HuH-7.5 (cell line): ENCODE measurements at places on chromosomes 7 and 10.
A peak's percentile ranks its signal among the peaks of the same experiment; 100 is the strongest.

DNA sequence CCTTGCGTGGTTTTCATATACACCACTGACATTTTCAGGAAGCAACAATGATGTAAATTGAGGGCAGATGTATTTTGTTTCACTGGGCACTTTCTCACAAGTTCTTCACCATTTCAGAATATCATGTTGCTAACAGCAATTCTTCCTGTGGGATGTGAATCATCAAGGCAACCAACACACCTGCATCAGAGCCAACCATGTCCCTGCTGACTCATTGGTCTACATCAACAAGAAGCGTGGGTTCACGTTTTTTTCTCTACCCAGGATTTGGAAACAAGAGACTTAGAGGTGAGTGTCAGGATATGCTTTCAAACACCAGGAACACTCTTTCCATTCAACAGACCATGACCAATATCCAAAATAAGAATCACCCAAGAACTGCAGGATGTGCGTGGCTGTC is 203.9 kb downstream of the TEX36 start:
- no peak for DNase-seq

GRCh38 chr7:1083729-1084657 is 3.9 kb upstream of the GPER1 start:
- DNase-seq = no peak

DNA sequence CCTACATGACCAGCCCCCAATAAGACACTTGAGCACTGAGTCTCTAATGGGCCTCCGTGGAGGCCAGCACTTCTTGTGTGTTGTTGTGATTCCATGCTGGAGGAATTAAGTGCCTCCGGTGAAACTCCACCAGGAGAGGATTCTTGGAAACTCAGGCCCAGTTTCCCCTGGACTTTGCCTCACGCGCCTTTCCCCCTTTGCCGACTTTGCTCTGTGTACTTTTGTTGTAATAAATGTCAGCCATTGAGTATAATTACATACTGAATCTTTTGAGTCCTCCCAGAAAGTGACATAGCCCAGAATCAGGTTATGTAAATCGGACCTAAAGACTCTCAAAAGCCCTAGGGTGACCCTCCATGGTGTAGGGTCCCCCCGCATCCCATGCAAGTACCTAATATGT is 82.4 kb downstream of the DLG5 start:
- no peak for DNase-seq

DNA sequence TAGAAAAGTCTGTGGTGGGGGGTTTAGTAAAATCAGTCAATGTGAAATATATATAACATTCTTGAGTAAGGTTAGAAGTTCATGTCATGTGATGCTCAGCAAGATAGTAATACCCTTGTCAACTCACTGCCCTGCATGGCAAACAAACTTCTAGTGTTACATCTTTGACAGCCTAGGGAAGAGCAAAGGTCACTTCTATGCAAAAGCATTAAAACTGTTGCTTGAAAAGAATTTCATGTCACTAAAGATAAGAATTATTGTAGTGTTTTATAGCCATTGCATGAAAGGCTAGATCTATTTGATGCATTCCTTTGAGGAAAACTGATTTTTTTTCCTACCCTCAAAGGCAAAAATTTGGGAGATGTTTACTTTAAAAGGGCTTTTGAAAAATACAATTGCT is 176.0 kb downstream of the SKAP2 start:
- peak; percentile 16 for DNase-seq

GRCh38 chr10:13634207-13634606 is 47.4 kb downstream of the PRPF18 start:
- no peak for DNase-seq

DNA sequence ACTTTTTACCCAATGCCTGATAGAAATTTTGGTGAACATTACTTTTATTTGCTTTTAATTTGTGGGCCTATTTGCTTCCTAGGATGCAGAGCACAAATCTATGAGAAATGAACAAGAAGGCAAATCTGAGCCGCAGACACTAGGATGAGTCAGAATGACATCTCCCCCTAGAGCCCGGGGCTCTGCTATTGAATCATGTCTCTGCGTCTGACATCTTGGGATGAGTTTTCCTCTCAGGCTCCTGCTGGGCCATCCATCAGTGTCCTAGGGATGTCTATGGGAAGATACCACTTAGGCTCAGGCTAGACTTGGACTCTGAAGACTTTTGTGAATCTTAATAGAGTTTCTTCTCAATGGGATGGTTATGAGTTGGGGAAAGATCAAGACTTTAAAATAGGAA is 157.3 kb upstream of the MTPN start:
- DNase-seq = no peak

DNA sequence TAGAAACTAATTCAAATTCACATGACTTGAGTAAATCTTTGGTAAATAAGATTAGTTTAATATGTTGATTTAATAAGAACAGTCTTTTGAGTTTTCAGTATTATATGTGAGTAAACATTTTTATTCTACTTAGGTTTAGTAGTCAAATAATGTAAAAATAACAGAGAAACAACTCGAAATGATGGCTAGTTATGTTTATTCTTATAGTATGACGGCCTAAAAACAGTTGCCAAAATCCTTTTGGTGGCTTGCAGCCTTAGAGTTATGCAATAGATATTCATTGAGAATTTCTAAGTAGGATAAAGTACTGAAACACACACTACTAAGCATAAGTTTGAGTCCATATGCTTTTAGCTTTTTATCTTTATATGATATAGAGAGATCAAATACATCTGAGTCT is 184.8 kb downstream of the GNAI1 start:
- no peak for DNase-seq

DNA sequence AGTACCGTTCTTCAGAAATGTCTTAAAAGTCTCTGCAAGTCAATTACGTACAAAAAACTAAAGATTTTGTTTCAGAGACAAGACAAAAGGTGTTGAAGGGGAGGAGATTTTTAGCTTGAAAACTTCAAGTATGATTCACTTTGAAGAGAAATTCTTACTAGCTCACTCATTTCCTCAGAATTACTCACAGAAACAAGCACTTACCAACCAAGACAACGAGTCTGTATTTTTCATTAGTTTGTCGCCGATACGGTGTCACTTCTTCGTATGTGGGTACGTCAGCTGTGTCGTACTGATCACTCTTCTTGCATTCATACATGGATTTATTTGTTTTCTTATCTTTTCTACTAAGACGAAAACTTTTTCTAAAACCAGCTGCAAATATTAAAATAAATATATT is 90.6 kb upstream of the ODAD2 start:
- DNase-seq = no peak

- DNase-seq = no peak
These were observed 1.3 kb downstream of the IKZF1 start for GRCh38 chr7:50305583-50306493.

- DNase-seq = no peak
These were observed 91.3 kb upstream of the ABI1 start for GRCh38 chr10:26952094-26952493.

GRCh38 chr7:33596686-33597085 is 308.7 kb upstream of the BMPER start:
- DNase-seq = no peak

DNA sequence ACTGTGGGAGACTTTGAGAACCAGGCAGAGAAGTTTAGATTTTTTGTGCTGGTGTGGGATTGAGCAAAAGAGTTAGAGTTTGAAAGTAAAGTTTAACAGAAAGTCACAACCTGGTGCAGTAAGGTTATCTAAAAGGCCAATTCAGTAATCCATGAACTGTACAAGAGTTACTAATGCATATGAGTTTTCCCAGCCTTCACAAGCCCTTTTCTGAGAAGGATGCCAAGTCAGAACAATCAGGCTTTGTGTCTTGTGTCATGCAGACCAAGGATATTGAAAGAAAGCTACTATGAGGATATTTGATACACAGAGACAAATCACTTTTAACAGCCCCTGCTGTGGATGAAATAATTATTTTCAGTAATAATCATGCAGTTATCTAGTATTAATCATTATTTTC is 68.8 kb upstream of the MYO3A start:
- DNase-seq = no peak

- DNase-seq = no peak
These were observed 31.4 kb upstream of the CDH23 start for GRCh38 chr10:71365366-71365765.

GRCh38 chr10:98047009-98047741 is 16.8 kb upstream of the CRTAC1 start:
- no peak for DNase-seq

- peak; percentile 11 for DNase-seq
These were observed 141.2 kb downstream of the MLLT10 start for GRCh38 chr10:21675157-21675796.

GRCh38 chr7:110801502-110801901 is 289.4 kb upstream of the LRRN3 start:
- no peak for DNase-seq

- DNase-seq = no peak
These were observed 44.3 kb downstream of the SORBS1 start for GRCh38 chr10:95516774-95517373.

GRCh38 chr7:73738220-73738611 is 386 bp downstream of the ABHD11 start:
- peak; percentile 61 for DNase-seq

- peak; percentile 25 for DNase-seq
These were observed 35.4 kb downstream of the TRIL start for GRCh38 chr7:28922624-28923331.

DNA sequence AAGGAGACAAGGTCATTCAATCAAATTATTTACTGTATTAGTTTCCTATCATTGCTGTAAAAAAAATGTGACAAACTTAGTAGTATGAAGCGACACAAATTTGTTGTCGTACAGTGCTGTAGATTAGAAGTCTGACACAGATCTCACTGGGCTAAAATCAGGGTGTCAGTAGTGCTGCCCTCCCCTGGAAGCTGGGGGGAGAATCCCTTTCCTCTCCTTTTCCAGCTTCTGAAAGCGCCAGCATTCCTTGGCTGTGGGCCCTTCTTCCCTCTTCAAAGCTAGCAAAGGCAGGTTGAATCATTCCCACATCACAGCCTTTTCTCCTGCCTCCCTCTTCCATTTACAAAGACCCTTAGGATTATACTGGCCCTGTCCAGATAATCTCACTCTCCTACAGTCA is 28.0 kb downstream of the VPS41 start:
- DNase-seq = no peak
